DMS153 (cell line): ENCODE measurements at places on chromosomes 1 and 21.

GRCh38 chr1:87106867-87107266, 192.4 kb downstream of the HS2ST1 start:
- DNase-seq = no peak

- no peak for DNase-seq
Measured at GRCh38 chr1:94805912-94806311, 14.2 kb upstream of the SLC44A3 start.

GRCh38 chr1:185608177-185608576, 126.0 kb upstream of the HMCN1 start:
- DNase-seq = no peak

- DNase-seq = no peak
Measured at GRCh38 chr1:94951046-94951445, 24.1 kb upstream of the CNN3 start.

GRCh38 chr1:11725616-11726015, 10.3 kb upstream of the AGTRAP start:
- DNase-seq = no peak

- no peak for DNase-seq
Measured at GRCh38 chr1:156499194-156499841, 1.3 kb downstream of the MEF2D start.

- no peak for DNase-seq
Measured at GRCh38 chr1:156860628-156861423, at the start of gene NTRK1. NTRK1 (plus strand) TSS chr1:156860865; CDS start chr1:156860935, 70 bp downstream.

- no peak for DNase-seq
Measured at GRCh38 chr1:223731133-223731770, 18.9 kb downstream of the CAPN2 start.
